Stimulated activated memory B cell treated with anti-CD40 and anti-IgM and Interleukin-4, amounts not matched to agents 10 μg/mL and 1 μg/mL and 100 μg/mL, for 72 hours (primary cell): ENCODE measurements at places on chromosomes 5 and 9.

DNA sequence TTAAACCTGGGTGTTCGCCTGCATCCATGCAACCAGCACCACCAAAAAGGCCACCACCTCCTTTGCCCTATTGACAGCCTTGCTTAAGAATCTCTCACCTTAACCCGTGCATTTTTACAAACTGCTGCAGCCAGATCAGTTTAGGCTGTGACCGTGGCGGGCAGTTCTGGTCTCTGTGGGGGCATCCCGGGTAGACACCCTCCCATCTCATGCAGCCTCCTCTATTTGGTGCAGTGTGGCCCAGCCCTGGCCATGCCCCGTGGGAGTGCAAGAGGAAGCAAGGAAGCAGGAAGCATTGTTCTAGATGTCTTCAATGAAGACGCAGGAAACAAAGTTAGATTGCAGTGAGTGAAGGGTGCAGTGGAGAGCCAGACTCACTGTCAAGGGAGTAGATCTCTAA is 108.8 kb upstream of the MVB12B start:
- peak; percentile 12 for ATAC-seq

- ATAC-seq = no peak
Measured at GRCh38 chr5:101943784-101944183, 352.3 kb downstream of the SLCO4C1 start.

- ATAC-seq = no peak
Measured at GRCh38 chr5:140822281-140822629, 842 bp downstream of the PCDHA5 start.

DNA sequence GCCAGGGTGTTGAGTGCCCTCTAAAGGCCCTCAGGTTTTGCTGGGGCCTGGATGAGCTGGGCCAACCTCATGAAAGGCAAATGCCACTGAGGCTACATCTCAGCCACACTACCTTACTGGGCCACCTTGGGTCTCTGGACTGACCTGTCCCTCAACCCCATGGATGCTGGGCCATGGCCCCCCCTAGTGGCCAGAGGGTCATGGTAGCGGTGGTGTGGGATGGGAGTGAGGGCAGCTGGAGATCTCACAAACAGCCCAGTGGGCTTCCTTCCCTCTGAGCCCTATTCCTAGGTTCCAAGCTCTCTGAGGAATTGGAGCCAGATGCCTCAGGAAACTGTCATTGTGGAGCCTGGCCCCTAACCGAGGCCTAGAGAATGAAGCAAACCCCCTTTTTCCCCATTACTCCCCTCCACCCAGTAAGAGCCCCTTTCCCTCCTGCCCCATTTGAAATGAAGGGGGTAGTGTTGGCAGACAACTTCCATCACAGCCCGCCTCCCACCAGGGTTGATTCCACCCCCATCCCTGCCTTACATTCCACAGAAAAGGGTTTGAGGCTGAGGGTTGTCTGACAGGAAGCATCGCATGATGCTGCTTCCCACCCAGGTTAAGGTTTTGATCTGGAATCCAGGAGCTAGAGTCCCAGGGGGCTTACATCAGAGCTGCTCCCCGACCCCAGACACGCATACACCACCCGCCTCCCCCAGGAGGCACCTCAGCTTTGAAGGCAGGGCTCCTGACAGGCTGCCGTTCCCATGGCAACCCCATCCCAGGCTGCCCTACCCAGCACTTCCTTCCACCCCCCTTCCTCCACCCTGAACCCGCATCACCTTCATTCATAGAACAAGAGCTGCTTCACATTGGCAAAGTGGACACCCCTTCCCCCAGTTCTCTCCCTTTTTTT is 63.9 kb downstream of the PCDH1 start:
- ATAC-seq = no peak

GRCh38 chr9:92850898-92851297 is 26.9 kb downstream of the ZNF484 start:
- ATAC-seq = no peak

DNA sequence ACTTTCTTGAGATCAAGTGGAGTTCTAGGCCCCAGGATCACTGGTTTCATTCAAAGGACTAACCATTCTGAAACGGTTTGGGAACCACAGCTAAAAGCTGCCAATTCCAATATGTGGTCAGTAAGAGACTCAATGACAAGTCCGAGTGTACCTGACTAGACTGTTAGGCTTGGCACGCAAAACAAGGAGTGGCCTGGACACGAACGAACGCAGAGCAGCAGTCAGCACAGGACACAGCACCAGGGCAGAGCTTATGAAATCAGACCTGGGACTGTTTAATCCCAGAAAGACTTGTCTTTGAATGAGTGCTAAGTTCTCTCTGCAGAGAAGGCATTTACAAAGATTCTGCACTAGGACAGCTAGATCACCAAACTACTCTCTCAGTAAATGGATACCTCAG is 213.8 kb downstream of the GAPVD1 start:
- ATAC-seq = no peak

DNA sequence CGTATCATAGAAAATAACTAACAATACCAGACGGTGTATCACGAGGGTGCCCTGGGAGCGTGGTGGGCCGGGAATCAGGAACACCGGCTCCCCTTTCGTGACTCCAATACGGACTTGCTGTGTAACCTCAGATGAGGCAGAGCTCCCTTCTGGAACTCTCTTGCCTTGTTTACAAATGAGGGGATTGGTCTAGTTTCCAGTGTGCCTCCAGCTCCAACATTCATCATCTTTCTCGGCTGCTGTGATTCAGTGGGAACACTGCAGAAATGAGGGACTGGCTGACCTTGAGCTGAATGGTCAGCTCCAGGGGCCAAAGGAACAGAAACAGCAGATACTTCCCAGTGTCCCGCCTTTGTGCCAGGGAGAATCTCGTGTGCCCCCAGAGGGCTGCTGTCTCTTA is 22.6 kb upstream of the TGFBI start:
- ATAC-seq = no peak

GRCh38 chr5:131581702-131582101 is 53.3 kb downstream of the RAPGEF6 start:
- no peak for ATAC-seq

GRCh38 chr5:125232779-125233230 is 486.4 kb upstream of the ZNF608 start:
- no peak for ATAC-seq

DNA sequence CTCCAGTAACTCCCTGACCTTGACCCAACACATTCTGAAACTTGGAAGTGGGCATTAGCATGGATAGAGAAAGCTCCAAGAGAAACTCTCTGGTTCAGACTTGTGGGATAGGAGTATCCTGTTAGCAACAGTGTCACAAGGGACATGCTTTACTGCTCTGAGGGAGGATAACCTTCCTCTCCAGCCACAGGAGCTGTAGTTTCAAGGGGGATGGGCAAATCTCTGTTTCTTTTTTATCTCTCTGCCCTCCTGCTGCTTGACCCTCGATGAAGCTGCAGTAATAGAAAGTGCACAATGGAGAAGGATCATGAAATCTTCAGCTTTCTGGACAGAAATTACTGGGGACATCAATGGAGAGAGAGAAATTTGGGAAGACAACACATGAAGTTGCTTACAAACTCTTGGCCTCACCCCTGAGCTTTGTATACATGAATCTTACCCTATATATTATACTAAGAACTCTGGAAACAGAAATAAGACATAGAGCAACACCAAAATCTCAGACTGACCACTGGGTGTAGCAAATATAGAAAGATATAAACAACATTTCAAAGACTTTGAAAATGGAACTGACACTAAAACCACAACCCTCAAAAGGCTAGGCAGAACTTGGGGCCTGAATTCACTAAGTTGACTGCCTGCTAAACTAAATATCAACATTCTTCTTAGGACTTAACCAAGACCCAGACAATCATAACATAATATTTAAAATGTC is 471.0 kb upstream of the MEF2C start:
- no peak for ATAC-seq

DNA sequence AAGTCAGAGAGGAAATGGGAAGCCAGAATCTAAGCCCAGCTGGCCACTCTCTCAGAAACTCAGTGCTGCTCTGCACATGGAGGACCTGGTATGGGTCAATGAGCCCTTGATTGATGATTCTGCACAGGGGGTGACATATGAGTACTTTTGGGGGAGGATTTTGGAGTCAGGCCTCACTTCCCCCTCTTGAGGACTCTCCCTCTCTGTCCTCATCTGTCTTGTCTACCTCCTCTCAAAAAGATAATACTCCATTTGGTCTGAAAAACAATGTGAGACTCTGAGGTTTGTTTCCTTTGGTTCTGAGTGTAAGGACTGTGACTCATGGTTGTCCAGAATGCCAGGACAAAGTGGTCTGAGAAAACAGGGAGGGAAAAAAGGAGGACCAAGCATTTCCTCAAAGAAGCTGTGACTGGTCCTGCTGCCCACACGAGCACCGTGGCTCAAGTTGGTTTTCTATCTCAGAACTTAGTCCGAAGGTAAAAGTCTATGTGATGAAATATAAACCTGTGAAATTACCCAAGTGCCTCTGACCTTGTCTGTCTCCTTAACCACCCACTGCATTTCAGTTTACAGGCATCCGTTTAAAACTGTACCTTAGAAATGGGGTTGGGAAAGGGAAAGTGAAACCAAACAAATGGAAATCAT is 11.1 kb downstream of the TTC39B start:
- peak; percentile 62 for ATAC-seq

GRCh38 chr5:9540791-9541190 is 5.1 kb downstream of the SEMA5A start:
- ATAC-seq = no peak

- ATAC-seq = no peak
Measured at GRCh38 chr9:100430286-100430940, 3.5 kb downstream of the MSANTD3 start.

DNA sequence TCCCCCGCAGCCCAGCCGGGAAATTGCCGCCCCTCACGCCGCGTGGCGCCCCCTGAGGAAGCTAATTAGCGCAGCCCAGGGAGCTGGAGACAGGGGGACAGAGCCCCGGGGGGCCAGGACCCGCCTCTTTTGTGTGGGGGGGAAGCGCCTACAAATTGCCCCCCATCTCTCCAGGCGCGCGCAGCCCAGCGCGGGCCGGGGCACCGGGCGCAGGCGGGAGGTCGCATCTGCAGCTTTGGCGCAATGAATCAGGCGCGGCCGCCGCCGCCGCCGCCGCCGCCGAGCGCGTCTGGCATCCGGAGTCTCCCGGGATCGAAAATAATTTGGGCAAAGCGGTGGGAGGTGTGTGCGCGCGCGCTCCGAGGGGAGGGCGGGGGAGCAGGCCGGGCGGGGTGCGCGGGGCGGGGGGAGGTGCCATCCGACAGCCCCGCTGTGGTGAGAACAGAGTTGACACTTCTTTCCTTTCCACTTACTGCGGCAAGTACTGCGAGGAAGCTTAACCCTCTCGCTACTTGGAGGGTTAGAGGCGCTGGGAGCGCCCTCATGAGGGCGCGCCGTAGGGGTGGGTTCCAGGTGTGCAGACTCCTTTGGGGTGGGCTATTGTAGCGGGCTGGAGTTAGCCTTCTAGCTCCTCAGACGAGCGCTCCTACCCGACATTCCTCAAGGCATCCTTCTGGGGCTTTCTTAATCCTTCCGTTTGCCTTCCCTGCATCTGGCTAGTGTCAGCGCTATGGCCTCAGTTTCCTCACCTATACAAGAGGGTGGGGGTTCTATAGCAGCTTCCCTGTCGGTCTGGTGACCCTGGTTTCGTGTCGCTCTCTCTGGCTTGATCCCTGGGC is 63.1 kb downstream of the CXXC5 start:
- peak; percentile 64 for ATAC-seq

- no peak for ATAC-seq
Measured at GRCh38 chr5:68554571-68555279, 339.2 kb downstream of the PIK3R1 start.

DNA sequence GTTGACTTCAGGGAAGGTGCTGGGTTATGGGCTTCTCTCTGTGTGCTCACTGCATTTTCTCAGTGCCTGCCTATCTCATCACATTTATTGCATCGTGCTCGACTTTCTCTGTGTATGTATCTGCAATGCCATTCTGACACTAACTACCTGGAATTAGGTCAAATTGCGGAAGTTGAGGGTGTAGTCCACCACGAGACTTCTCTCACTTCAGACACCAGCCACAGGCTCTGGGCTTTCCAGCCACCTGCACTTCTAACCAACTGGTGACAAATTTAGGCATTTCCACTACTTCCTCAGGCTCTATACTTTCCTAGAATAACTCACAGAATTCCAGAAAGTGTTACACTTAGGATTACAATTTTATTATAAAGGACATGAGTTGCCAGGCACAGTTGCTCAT is 188.6 kb upstream of the ZNF608 start:
- peak; percentile 91 for ATAC-seq

- ATAC-seq = no peak
Measured at GRCh38 chr5:178221282-178221681, 11.3 kb downstream of the PHYKPL start.

GRCh38 chr5:96628406-96628805 is 33.8 kb upstream of the CAST start:
- ATAC-seq = no peak

- no peak for ATAC-seq
Measured at GRCh38 chr9:136180586-136180985, 24.3 kb downstream of the LHX3 start.

GRCh38 chr9:94900222-94901018 is 173.9 kb downstream of the AOPEP start:
- no peak for ATAC-seq

GRCh38 chr9:33041432-33042188 is 16.5 kb downstream of the DNAJA1 start:
- no peak for ATAC-seq

GRCh38 chr5:58459146-58460001 is 512 bp downstream of the PLK2 start:
- peak; percentile 2 for ATAC-seq
